ENCODE measurements at places on chromosomes 12 and 14.

DNA sequence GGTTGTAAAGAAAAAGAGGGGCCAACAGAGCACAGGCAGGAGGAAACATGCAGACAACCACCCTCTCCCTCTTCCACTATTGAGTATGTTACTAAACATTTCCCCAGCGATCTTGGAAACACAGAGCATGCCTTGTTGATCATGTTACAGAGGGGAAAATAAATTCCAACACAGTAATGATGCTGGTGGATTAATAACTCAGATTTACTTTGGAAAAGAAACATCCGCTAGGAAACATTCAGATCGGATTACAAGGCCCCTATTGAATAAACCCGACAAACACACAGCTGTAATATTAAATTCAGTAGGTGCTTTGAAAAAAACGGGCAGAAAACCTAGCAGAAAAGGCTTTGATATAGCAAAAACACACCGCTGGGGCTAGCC, 5.4 kb downstream of the BMP4 start:
- no peak for DNase-seq

DNA sequence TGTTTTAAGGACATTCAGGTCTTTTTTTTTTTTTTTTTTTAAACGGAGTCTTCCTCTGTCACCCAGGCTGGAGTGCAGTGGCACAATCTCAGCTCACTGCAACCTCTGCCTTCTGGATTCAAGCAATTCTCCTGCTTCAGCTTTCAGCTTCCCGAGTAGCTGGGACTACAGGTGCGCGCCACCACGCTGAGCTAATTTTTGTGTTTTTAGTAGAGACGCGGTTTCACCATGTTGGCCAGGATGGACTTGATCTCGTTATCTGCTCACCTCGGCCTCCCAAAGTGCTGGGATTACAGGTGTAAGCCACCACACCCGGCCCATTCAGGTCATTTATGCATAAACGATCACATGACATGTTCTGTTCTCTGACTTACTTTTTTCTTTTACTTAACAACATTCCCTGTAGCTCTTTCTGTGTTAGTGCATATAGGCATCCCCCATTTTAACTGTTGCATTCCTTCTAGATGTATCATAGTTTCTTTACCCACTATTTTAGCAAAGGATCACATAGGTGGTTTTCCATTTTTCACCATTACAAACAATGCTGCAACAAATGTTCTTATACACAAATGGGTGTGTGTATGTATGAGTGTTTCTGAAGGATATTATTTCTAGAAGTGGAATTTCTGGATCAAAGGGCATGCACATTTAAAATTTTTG, 74.2 kb downstream of the ARF6 start:
- no peak for DNase-seq

DNA sequence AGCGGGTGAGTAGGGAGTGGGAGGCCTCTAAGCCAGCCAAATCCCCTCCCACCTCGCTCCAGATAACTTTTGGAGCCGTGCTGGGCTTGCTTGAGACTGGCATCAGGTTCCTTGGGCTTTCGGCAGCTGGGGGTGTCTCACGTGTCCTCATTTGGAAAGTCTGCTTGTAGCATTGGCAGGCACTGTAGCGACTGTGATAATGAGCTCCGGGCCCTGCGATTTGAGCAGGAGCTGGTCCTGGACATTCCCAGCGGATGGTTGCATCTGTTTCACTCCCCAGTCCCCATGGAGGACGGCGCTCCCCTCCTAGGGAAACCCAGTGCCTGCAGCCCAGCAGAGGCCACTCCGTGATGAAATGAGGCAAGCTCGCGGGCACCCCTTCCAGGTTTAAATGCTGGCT, 49.4 kb downstream of the DGLUCY start:
- no peak for DNase-seq

GRCh38 chr14:53621433-53621832, 335.2 kb downstream of the BMP4 start:
- DNase-seq: no peak

DNA sequence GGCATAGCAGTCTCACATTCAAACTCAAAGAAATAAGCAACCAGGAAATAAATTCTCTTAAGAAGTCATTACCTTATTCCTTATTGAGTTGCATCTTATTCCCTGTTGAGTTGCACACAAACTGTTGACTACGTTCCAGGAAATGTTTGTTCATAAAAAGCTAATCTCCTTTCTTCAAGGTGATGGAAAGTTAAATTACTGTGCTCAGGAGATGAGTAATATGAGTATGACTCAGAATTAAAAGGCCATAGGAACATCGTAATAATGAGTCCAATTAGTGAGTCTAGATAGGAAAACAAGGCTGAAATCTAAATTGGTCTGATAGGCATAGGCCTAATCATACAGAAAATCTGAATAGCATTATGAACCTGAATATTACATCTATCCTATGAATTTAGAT, 203.1 kb downstream of the SLC2A13 start:
- DNase-seq: no peak

- DNase-seq: no peak
Measured at GRCh38 chr12:13918897-13919296, 62.5 kb downstream of the GRIN2B start.

DNA sequence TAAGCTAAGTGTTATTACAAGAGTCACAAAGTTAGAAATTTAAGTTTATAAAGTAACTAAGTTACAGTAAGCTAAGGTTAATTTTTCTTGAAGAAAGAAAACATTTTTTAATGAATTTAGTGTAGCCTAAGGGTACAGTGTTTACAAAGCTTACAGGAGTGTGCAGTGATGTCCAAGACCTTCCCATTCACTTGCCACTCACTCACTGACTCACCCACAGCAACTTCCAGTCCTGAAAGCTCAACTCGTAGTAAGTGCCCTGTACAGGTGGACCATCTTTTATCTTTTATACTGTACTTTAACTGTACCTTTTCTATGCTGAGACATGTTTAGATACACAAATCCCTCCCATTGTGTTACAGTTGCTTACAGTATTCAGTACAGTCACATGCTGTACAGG, 60.9 kb upstream of the TMEM263 start:
- DNase-seq: no peak

GRCh38 chr14:42228611-42229010, 621.9 kb downstream of the LRFN5 start:
- no peak for DNase-seq

- peak; percentile 56 for DNase-seq
Measured at GRCh38 chr12:116861320-116861719, 19.9 kb downstream of the HRK start.

GRCh38 chr12:9864913-9865675, 4.1 kb downstream of the CLEC2B start:
- no peak for DNase-seq

DNA sequence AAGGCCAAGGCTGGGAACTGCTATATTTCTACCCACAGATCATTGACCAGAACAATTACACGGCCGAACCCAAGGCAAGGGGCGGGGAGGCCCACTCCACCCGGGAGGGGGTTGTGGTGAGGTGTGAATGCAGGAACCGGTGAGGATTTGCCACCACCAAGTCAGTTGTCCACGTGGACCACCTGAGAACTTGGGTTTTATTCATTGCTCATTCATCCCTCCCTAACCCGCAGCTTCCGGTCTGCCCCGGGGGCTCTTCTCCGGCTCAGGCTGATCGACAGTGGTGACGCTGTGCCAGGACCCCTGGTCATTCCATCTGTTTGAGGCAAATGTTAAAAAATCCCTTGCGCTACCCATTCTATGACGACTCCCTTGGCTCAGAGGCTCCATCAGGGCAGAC, 127.7 kb upstream of the RTL1 start:
- no peak for DNase-seq

GRCh38 chr12:110059651-110060000, 11.3 kb upstream of the C12orf76 start:
- DNase-seq: no peak

GRCh38 chr14:60665177-60665550, 15.9 kb upstream of the SIX1 start:
- DNase-seq: no peak

- no peak for DNase-seq
Measured at GRCh38 chr12:59066445-59066844, 146.1 kb upstream of the LRIG3 start.

- no peak for DNase-seq
Measured at GRCh38 chr12:61554268-61555008, 705.8 kb upstream of the USP15 start.

GRCh38 chr12:52253391-52254179, 20.5 kb downstream of the KRT7 start:
- no peak for DNase-seq

GRCh38 chr14:90777830-90778485, 38.3 kb downstream of the TTC7B start:
- no peak for DNase-seq

- no peak for DNase-seq
Measured at GRCh38 chr12:6858799-6859198, 6.8 kb downstream of the USP5 start.

DNA sequence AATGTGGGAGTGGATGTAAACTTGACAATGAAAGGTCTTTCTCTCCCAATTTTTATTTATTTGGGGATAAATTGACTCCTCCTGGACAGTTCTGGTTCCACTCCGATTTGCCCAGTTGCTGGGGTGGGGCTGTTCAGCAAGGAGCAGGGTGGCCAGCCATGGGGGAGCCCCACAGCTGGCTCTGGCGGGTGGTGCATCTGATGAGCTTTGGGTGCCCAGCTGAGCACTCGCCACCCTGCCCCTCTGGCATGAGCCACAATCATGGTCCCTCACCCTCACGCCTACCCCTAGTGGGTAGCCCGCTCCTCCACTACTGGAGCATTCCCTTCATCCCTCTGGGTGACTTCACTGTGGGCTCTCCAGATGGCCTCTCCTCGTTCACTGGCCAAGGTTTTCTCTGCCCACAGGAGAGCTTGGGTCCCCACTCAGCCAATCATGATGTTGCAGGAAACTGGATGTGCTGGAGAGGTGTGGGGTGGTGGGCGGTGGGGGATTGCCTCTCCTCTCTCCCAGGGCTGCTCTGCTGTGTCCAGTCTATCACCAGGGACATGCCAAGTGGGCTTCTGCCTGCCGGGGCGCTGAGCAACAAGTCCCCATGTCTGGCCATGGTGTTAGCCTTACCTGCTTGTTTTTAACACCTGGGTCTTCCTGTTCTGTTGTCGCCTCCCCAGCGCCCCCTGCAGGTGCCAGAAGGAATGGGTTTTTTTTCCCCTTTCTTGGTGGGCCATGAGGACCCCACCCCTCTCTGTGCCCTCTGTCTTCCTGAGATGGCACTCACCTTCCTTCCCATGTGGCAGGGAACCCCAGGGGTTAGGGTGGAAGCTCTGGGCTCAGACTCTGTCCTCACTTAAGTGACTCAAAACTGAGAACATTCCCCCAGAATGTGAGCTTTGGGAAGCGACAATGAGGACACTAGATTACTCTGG, 3.4 kb downstream of the CYP46A1 start:
- no peak for DNase-seq

DNA sequence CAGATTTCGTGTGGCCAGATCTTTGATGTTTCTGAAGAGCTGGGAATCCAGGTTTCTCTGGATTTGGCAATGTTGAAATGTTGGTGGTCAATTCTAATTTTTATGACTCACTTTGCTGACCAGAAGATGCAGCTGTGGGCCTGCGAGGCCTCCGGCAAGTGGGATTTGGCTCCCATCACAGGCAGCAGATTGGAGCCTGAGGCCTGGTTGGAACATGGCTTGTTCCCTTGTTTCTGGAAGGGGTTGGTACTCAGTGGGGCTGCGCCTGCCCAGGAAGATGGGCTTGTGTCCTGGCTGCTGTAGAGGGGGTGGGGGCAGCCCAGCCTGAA, 23.1 kb downstream of the FBRSL1 start:
- no peak for DNase-seq

DNA sequence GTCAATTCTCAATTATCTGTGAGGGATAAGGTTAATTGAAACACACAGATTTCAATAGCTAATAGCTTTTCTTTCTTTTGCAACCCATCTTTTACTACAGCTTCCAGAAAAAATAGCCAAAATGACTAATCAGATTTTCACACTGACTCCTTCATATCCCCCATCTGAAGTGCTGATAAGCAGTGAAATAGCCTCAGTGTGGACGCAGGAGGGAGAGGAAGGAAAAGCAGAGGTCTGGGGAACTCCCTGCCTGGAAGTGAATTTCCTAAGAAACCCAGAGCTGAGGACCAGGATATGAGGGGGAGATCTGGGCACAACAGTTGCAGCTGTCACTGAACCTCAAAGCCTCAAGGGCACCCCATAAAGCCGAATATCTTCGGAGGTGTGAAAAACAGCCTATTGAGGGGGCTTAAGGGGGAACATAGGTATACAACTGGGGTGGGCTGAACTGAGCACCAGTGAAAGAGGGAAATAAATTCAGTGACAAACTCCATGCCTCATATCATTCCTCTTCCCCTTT, 60.9 kb downstream of the EMP1 start:
- no peak for DNase-seq

DNA sequence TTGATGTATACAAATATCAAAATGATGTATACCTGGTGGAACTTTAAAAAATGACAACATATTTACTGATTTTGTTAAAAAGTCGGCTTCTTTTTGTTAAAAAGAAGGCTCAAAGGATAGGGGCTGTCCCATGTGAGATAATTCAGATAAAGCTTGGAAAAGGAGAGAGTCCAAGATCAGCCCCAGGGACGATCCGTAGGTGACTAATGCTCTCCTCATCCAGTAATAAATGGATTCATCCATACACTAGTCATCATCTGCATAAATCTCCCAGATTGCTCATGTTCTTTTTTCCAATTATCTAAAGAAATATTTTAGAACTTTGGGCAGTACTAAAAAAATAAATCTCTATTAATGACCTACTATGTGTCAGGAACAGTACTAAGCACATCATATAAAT, 23.4 kb upstream of the FSCB start:
- DNase-seq: no peak

DNA sequence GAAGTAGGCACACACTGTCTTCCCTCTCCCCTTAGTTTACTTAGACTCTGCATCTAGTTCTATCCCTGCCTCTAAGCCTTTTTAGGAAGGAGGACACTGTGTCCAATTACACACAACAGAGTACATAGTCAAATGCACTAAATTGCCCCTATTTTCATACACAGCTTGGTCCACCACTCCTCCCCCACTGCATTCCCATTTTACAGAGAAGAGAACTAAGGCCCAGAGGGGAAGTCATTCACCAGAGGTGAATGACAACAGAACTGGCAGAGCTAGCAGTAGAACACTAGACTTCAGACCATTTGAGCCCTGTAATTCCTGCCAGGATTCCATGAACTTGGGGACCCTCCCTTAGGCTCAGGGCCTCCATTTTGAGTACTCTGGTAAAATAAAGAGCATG, 1.1 kb upstream of the JPH4 start:
- no peak for DNase-seq

DNA sequence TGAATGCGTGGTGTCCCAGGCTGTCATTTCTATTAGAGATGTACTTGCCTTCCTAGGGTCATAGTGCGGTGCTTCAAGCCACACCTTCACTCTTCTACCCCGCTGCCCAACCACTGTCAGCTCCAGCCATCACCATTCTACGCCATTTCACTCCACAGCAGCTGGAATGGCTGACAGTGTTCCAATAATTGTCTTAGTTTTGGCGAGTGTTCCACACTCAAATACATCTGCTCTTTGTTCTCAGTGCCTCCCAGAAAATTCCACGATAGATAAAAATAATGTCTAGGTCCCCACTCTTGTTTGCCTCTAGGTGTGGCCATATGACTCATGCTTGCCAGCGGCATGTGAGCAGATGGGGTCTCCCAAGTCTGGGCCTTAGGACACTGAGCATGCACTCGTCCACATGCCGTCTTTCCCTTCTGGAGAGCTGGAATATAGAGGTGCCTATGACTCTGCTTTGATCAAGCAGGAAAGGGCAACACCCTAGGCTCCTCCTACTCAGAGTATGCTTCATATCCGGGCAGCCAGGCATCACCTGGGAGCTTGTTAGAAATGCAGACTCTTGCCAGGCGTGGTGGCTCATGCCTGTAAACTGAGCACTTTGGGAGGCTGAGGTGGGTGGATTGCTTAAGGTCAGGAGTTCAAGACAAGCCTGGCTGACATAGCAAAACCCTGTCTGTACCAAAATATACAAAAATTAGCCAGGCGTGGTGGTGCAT, 163.0 kb downstream of the BRMS1L start:
- DNase-seq: no peak

GRCh38 chr14:54086767-54087166, 130.1 kb upstream of the BMP4 start:
- no peak for DNase-seq

Data from Kasumi-1 (cell line).